ENCODE measurements at places on chromosomes 3 and 15.

- DNase-seq: no peak
Measured at GRCh38 chr3:42731476-42732195, 29.0 kb upstream of the HHATL start.

DNA sequence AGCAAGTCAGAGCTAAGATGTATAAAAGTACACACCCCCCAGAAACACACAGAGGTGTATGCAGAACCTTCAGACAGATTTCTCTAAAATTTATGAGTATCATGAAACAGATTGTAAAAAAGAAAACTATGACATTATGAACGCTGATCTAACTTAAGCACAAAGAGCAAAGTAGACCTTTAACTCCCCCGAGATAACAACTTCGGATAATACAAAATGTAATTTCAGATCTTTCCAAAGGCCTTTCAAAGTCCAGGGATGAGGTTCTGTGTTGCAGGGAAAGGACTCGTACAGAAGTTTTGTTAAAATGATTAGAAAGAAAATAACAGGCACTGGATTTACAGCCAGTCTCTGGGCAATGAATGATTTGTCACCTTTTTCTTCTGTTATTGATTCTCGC lies 92.8 kb upstream of the FGF12 start:
- no peak for DNase-seq

DNA sequence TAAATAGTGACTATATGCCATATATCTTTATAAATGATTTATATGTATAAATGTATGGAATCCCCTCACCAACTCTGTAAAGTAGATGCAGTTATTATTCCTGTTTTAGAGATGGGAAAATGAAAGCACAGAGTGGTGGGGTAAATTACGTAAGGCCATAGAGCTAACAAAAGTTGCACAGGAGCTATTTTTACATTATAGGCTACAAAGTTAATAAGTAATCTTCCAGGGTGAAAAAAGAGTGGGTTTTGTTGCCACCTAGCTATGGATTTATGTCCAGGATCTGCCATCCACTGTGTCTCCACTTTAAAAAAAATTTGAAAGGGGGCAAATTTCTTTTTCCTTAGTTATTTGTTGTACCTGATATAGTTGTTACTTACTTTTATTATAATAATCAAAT lies 235.7 kb downstream of the MCTP2 start:
- no peak for DNase-seq

GRCh38 chr3:47496892-47497291 lies 16.6 kb downstream of the ELP6 start:
- DNase-seq: no peak

- no peak for DNase-seq
Measured at GRCh38 chr3:129615751-129616281, 9.3 kb upstream of the PLXND1 start.

DNA sequence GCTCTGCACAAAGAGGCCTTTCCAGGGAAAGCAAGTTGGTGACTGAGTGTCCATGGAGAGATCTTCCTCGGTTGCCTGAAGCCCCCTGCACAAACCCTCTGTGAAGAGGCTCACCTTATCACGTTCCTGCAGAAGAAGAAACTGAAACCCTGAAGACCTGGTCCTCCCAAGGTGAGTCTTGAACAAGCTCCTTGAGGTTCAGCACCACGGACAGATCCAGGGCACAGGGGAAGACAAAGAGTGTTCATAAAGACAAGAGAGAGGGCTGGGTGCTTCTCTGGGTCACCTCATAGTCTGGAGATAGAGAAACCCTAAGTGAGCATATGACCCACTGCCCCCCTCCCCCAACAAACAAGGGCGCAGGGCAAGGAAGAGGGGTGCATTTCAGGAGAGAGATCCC lies 21.7 kb upstream of the TBC1D21 start:
- DNase-seq: no peak

- DNase-seq: no peak
Measured at GRCh38 chr15:65196637-65197336, 11.6 kb upstream of the CLPX start.

- DNase-seq: no peak
Measured at GRCh38 chr3:64184621-64185020, 40.6 kb downstream of the PRICKLE2 start.

DNA sequence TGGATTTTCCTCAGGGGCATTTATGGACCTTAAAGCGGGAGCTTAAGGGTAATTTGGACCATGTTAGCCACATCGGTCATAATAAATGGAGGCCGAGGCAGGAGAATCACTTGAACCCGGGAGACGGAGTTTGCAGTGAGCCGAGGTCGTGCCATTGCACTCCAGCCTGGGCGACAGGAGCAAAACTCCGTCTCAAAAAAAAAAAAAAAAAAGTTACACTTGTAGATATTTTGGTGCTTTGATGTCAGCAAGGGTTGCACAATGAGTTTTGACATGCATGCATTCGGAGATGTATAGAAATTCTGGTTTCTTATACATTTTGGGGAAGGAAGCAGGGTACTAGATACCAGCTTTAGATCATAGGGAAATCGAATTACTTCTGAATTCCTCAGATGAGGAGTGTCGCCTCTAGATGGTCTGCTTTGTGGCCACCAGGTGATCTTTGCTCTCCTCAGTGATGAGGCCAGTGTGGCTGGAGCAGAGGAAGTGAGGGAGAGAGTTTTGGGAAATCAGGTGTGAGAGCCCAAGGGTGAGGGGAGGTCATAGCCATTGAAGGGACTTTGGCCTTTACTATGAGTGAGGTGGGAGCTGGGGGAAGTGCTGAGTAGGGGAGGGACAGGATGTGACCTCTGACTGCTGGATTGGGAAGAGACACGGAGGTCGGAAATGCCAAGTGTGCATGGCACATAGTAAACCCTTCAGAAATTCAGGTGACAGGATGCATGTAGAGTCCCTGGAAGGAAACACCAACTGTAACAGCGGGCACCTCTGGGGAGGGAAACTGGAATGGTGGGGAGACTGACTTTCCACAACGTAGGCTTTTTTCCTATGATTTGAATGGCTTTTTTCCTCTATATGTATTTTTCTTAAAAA lies 8.4 kb upstream of the RBSN start:
- DNase-seq: no peak

DNA sequence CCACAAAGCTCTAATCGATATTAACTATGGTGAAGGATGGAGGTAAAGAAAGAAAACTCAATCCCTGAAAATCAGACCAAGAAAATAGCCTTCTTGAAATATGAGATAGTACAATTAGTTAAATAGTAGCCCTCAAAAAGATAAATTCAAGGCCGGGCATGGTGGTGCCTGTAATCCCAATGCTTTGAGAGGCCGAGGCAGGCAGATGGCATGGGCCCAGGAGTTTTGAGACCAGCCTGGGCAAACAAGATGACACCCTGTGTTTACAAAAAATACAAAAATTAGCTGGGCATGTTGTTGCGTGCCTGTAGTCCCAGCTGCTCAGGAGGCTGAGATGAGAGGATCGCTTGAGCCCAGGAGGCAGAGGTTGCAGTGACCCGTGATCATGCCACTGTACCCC lies 31.6 kb upstream of the CEP152 start:
- no peak for DNase-seq

GRCh38 chr3:178385280-178385952 lies 150.8 kb upstream of the KCNMB2 start:
- DNase-seq: peak; percentile 63

- no peak for DNase-seq
Measured at GRCh38 chr3:94787066-94787465, 724.2 kb downstream of the NSUN3 start.

DNA sequence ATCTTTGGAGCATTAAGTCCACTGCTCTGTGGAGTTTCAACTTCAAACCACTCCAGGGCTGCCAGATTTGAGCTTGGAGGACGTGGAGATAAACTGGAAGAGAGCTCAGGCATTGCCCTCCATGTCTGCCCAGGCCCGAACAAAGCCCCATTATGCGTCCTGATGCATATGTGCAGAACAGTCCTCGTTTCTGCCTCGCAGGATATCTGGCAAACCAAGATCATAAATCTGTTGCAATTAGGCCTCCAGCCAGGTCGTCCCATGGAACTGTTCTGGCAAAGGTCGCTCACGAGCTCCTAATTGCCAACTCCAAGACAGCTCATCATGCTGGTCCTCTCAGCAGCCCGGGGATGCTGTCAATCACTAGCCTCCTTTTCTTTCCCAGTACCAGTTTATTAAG lies 91.2 kb downstream of the SEMA5B start:
- DNase-seq: no peak

GRCh38 chr3:174538151-174538550 lies 321.0 kb upstream of the NAALADL2 start:
- DNase-seq: no peak

- DNase-seq: no peak
Measured at GRCh38 chr3:83813176-83813575, 1145.6 kb upstream of the CADM2 start.

DNA sequence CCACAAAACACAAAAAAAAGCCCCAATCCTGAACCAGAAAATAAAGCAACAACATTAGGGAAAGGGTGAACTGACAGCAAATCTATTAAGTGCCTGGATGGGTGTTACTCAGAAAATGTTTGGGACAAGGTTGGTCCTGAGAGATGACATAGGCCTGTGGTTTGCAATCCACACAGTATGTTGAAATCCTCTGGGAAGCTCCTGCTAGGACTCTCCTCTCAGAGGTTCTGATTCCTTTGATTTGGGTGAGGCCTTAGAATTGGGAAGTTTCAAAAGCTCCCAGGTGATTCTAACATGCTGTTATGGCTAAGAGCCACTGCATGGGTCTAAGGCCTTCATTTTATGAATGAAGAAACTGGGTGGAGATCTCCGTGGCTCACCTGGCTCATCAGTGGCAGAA lies 18.4 kb downstream of the CLDN1 start:
- DNase-seq: no peak

DNA sequence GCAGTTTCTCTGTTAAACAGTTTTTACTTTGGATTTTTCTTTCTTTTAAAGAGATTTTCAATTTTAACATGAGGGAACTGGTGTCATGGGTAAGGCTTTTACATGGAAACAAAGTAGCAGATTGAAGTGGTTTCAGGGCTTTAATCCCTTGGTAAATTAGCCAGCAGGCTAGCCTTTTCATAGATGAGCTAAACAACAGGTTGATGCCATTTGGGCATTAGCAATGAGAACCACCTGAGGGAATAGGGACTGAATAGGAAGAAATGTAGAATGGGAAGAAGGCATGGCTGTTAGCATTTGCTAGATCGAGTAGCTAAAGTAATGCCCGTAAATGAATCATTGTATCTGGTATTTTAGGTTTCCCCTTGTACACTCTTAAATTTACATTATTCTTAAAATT lies 165.5 kb upstream of the MLF1 start:
- DNase-seq: no peak

DNA sequence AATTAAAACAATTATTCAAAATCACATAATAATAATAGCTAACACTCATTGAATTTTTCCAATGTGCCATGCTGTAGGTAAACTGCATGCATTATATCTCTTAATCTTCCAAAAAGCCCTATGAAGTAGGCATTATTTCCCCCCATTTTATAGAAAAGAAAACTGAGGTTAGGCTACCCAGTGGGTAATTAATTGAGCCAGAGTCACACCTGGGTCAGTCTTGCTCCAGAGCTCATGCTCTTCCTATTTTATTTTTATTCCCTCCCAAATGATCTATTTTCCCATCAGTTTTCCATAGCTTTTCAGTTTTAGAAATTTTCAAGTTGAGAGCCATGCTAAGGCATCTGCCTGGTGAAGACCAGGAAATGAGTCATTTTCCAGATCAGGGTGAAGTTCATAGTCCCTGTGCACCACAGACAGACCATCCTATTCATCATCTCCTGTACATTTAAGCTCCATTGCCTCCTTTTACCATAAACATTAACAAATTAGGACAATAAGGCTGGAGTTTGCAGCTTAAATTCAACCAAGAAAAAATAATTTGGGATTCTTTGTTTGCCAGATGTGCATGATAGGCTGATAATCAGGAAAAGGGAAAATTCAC lies 417.3 kb downstream of the OTOL1 start:
- DNase-seq: no peak
